ENCODE measurements at places on chromosomes 11 and 22. TPM values are rescaled to one million over a fixed set of nuclear protein-coding genes. Genes with fewer than 3 reads are reported as not detected.

GRCh38 chr22:42930810-42931420 is 73.8 kb upstream of the ARFGAP3 start:
- no peak for DNase-seq

- DNase-seq = peak; percentile 36
Measured at GRCh38 chr11:120128392-120129119, 9.4 kb downstream of the TRIM29 start.

DNA sequence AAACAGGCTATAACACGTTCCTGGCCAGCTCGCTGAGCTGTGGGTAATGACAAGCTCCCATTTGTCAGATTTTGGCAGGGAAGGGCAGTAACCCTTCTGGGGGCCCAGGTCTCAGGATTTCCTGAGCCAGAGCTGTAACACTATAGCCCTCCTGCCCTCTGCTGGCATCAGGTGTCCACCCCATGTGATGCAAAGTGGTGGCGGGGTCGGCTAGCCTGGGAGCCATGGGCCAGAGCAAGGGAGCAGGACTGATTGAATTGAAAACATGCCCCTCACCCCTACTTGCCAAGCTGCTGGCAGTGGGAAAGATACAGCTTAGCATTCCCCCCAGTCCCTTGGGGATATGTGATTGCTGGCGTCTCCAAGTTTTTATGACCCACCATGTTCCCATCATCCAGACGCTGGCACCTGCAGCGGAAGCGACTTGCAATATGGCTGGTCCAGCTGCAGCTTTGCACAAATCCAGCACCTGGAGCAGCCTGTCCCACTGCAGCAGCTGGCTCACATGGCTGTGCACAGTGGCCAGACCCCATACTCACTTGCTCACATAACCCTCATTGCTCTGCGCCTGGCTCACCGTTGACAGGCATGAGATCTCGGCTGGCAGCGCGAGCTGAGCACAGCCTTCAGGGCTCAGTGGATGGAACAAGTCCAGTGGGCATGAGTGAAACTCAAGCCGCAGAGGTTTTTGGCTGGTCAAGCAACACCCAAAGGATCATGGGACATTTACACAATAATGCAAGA is 1147.8 kb downstream of the JRKL start:
- DNase-seq = no peak

- DNase-seq = no peak
Measured at GRCh38 chr11:86905252-86905651, 49.9 kb downstream of the FZD4 start.

Gene GLB1L3
- 2.1 TPM for polyA plus RNA-seq

DNA sequence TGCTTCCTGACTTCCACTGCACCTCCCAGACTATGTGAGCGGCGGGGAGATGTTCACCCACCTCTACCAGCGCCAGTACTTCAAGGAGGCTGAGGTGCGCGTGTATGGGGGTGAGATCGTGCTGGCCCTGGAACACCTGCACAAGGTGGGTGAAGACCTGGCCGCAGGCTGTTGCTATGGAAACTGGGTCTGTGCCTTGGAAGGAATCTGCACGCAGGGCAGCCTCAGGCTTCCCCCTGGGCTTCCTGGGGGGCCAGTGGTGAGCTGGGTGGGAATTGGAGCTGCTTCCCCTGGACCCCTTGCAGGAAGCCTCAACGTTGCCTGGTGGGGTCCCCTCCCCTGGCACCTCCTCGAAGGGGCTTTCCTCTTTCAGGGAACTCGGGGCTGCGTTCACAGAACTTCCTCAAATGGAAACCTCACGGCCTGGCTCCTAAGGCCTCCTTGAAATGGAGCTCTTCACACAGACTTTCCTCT is 1.5 kb downstream of the RPS6KA4 start:
- DNase-seq = no peak

GRCh38 chr11:6604790-6605189 is 1.2 kb downstream of the ILK start:
- DNase-seq = no peak

Gene NRGN
- polyA plus RNA-seq = 14.3 TPM

DNA sequence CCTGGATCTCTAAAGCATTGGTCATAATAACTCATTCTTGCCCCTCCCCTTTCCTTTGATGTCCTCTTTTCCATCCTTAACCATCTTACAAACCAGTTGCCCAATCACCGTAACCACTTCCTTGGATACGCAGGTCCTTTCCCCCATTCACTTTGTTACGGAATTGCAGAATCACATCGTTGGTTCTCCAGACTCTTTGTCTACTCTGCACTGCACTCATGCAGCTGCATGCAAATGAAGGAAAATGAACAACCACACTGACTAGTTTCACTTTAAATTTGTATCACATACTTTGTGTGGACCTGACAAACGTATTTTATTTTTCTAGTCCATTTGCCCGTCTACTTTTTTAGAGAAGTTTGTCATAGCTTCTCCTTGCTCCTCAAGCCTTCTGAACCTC is 69.9 kb downstream of the SLC5A12 start:
- DNase-seq = no peak

GRCh38 chr11:6356503-6357055 is 33.7 kb upstream of the SMPD1 start:
- no peak for DNase-seq

Gene CEND1
- polyA plus RNA-seq = 0.67 TPM

Gene LMO1
- polyA plus RNA-seq = 0.25 TPM

GRCh38 chr11:58579192-58580129 is 598 bp downstream of the ZFP91 start:
- DNase-seq = peak; percentile 90

DNA sequence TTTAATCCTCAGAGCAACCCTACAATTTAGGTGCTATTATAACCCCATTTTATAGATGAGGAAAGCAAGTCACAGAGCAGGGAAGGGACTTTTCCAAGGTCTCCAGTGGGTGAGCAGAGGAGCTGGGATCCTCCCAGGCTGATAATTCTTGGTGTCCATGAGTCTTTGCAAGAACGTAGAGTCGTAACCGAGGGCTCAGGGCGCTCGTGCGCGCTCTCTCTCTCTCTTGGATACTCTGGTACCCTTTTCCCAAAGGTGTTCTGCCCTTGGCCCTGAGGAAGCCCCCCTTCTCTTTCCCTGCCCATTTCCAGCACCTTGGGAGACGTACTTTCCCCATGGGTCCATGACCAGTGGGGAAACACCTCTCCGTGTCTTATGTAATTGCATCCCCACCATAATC is 5.2 kb upstream of the ZP1 start:
- no peak for DNase-seq

Gene LMO2
- 31.2 TPM for polyA plus RNA-seq

DNA sequence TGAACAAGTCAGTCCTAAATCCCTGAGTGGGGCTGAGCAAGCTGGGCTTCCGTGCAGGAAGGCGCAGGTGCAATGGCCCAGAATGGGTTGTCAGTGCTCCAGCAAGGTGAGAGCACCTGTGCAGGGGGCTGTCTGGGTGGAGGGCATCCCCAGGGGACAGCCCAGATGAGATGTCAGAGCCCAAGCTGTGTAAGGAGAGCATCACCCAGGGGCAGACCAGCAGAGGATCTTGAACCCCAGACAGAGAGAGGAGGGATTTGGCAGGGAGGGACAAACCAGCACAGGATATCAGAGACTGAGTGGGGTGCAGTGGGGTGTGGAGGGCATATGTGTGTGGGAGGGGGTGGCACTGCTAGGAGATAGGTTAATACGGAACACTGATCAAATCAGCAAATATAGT is 114.9 kb upstream of the TMEM45B start:
- DNase-seq = no peak

Gene ANGPTL5
- polyA plus RNA-seq = 0.22 TPM

GRCh38 chr22:19837915-19838314 is 16.8 kb downstream of the GNB1L start:
- no peak for DNase-seq

Gene FAT3
- 10.3 TPM for polyA plus RNA-seq

Gene MIOX
- 2.4 TPM for polyA plus RNA-seq

GRCh38 chr11:19864141-19865140 is 151.8 kb downstream of the NAV2 start:
- no peak for DNase-seq

DNA sequence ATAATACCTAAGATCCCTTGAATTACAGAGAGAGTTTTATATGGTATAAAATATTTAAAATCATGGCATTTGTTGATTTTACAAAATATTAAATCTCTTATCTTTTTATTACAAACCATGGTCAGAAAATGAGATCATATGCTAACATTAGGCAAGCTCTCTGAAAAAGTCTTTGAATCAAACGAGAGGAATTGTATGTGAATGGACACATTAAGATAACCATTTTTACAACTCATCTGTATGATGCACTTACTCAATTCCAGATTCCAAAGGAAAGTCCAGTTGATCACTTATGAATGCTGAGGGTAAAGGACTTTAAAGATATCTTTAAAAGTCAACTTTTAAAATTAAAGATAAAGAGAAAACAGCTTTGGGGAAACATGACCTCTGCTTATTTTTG is 83.5 kb upstream of the LUZP2 start:
- DNase-seq = no peak

Gene CFAP300
- 6.5 TPM for polyA plus RNA-seq

DNA sequence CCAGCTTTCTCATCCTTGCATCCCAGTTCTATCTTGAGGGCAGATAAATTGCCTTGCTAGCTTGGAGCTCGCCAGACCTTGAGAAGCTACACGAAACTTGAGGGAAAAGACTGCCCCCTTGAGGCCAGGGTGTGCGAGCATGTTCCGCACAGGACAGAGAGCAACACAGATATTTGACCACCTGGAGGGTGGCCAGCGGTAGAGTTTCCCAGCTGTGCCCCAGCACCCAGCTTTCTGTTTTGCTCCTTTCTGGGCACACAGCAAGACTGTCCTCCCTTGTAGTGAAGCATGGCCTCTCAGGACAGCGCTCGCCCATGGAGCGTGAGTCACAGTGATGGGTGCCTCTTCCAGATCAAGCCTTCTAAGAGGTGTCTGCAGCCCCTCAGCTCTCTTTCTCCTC is 23.5 kb downstream of the SPATA19 start:
- peak; percentile 70 for DNase-seq

DNA sequence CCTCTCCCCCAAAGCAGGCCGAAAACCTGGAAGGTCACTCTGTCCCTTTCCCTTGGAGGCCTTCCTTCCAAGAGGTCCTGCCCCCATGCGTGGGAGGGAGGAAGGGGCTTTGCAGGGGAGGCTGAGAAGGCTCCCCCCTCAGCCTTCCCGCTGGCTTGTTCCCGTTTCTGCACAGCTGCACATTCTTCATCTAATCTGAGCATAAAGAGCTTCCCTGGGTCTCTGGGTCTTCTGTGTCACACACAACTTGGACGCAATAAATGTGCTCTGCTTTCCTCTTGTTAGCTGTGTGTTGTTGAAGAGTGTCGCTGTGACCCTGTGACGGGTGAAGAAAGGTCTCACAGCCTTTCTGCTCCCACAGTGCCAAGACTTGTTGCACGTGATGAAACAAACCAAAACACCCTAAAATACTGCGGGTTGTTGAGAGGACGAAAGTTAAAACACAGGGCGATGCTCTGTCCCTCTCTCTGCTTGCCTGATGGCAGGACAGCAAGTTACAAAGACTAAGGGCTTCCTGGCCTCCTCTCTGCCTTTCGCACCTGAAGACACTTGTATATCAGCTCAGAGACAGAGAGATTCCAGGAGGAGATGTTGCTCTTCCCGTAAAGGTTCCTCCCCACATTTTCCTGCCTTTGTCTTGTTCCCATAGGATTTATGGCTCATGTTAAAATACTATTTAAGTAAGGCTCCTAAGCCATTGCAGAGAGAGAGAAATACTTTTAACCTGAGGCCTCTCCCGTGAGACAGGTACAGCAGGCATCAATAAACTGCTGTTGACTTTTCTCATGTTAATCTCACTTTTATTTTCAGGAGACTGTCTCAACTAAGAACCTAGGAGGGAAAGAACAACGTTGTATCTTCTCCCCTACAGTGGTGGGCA is 15.4 kb upstream of the IFITM3 start:
- no peak for DNase-seq

Gene APOL3
- polyA plus RNA-seq = 14.7 TPM

Gene OR4C16
- not detected for polyA plus RNA-seq

DNA sequence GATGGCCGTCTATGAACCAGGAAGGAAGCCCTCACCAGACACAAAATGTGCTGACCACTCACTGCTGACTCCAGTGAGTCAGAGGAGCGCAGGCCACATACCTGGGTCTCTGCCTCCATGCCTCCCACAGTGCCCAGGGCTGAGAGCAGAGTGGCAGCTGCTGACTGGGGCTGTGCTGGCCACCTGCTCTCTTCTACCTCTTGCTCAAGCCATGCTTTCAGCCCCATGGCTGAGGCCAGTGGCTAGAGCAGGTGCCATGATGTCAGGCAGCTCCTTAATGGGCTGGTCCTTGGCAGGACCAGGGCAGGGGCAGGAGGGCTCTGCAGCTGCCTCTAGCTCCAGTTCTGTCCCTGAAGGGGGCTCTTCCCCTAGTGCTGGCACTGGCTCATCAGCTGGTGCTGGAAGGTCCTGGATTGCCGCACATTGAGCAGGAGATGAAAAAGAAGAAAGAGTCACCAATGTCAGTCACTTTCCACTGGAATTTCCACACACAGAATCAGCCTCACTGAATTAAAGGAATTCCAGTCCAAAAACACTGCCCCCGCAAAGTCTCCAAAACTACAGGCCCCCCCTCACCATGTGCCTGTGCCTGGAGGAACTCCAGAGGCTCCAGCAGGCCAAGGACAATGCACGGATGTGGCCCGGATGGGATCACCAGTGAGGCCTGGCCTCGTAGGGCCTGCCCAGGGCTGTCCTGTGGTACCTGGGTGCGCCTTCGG is 86.4 kb downstream of the GGTLC2 start:
- no peak for DNase-seq

DNA sequence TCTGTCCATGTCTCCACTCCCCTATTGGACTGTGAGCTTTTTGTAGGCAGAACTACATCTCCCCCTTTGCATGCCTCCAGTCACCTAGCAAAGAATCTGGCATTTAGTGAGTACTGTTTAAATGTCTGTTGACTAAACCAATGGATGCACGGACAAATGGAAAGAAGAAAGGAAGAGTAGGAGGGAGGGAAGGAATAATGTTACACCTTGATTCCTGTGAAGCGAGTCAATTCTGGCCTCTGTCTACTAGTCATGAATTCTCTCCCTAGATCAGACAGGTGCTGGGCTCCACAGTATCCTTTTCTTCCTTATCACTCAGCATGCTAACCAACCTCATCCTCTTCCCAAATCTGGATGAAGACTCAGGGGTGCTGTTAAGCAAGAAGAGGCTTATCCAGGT is 33.6 kb downstream of the GALNT18 start:
- DNase-seq = no peak

GRCh38 chr11:74018331-74019005 is 9.6 kb upstream of the UCP3 start:
- DNase-seq = no peak

DNA sequence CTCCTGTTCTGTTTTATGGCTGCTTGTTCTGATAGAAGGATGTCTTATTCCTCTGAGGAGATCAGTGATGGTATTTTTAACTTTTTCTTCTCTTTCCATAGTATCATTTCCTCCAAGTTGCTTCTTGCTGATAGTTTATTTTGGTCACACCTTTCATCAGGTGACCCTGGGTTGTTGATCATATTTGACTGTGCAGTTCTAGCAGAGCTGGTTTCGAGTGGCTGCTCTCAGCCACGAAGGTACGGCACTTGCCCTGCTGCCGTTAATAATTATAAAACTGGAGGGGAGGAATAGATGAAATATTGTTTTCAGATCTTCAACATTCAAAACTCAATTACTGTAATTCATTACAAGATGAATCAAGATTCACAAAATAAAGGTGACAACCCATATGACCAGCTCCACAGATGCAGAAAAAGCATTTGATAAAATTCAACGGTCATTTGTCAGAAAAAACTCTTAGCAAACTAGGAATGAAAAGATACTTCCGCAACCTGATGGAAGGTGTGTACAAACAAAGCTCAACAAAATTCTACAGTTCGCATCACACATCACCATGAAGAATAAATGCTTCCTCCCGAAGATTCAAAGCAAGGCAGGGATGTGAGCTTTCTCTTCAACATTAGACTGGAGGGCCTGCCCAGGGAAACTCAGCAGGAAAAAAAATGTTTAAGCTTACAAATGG is 59.2 kb upstream of the RTL6 start:
- DNase-seq = no peak

Data from renal cortex interstitium (tissue), 15 donors.